Progenitor cell of endocrine pancreas (in vitro differentiated cells): ENCODE measurements at places on chromosomes 7 and 10.

DNA sequence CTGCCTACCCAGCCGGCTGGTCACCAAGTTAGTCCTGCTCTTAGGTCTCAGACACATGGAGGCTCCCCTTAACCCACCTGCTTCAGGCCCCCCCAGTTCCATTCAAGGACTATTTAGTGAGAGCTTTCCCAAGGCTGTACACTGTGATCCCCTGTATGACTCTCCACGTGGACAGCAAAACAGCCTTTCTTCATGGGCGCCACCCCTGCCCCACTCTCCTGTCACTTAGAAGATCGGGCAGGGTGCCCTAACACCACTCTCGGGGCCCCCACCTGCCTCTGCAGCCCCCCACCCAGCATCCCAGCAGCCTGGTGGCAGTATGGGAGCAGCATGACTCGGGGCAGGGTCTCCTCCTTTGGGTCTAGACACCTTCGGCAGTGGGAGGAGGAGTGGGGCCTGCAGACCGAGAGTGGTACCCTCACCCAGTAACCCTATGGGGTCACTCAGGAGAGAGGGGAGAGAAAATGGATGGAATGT lies 116.6 kb downstream of the PTPN20 start:
- DNase-seq, result no peak

GRCh38 chr7:20793248-20793647 lies 6.6 kb upstream of the SP8 start:
- DNase-seq, result no peak

GRCh38 chr10:77392851-77393250 lies 244.8 kb downstream of the KCNMA1 start:
- no peak for DNase-seq

- no peak for DNase-seq
These were observed 645 bp upstream of the COPG2 start for GRCh38 chr7:130669085-130669700.

DNA sequence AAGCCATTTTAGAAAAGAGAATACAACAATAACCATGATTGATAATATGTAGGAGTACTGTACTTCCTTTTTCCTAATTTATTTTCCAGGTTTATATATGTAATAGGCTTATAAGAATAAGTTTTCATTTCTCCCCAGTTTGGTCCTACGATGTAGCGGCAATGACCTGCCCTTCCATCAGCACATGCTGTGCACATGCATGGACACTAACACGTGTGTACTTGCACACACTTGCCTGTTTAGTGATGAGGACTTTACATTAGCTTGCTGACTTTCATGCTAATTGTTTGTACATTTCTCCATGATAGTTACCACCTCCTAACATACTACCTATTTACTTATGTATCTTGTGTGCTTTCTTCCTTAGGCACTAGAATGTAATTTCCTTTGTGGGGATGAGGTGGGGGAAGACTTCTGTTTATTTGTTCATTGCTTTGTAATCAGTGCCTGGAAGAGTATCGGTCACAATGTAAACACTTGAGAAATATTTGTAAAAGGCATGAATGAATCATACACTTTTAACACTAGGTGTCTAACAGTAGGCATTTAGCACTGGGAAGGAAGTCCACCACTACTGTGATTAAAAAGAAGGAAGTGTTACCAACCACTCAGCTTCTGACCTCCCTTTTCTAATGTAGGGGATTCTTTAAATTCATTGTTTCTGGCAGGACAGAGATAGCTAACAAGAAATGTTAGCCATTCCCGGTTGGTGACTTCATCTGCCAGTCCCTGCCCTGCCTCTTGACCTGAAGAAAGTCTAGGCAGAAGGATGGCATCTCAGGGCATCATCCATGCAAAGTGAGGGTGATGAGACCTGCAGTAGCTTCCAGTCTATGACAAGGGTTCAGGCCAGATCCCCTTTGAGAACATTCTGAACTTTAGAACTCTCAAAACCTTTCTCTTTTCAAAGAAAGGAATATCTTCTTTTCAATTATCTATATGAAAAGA lies 120.2 kb upstream of the RAB18 start:
- DNase-seq, result no peak
